NCI-H1092 treated with DMSO at 0.1 percent for 48 hours (cell line): ENCODE measurements at places on chromosomes 12 and 14.

DNA sequence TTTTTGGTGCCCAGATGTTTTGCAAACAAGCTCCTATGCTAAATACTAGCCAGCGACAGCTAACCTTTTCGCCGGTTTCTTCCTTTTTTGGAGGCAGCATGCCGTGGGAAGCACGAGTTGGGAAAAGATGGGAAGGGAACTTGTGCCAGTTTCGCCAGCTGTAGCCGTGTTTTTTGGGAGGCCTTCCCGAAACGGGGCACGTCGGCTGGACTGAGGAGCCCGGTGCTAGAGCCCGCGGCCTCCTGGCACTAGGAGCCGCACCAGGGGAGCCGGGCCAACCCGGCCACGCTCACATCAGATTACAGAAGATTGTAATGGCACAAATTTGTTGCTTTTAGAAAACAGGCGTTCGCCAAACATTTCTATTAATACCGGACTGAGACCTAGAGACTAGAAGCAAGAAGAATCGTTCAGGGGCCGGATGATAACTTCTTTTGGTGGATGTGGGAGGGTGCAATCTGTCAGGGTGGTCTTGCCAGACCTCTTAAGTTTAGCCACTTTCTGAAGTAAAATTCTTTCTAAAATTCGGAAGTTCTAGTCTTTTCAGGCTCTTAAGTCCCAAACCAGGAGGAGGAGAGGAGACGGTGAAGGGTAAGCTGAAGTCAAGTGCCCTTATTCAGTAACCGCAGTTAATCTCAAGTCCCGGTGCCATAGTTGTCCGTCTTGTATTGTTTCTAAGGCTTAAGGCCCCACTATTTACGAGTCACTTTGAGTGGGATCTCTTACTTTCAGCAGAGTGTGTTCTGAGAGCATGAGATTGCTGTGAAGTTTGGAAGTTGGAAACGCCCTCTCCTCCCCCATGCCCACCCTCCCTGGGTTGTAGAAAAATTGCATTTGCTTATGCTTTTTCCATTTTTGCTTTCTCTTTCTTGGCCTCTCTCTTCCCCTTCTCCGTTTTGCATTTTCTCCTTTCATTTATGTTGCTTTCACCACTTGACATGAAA is 1.3 kb downstream of the RASSF3 start:
- no peak for DNase-seq

GRCh38 chr14:98477935-98478334 is 794.1 kb downstream of the BCL11B start:
- DNase-seq: no peak

DNA sequence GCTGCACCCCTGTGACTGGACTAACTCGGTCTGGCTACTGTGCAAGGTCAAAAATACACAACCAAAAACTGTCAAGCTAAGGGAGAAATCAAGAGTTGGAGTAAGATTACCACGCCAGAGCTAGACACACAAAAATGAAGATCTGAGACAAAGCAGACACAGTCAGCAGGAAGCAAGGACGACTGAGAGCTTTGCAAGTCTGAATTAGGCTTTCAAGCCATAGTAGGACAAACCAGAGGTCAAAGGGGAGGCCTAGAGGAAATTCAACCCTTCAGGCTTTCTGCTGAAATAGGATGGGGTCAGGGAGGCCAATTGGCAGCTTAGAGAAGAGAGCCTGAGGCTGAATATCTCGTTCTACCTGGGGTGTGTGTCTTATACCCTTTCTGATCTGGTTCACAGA is 117.3 kb downstream of the LLPH start:
- DNase-seq: no peak

DNA sequence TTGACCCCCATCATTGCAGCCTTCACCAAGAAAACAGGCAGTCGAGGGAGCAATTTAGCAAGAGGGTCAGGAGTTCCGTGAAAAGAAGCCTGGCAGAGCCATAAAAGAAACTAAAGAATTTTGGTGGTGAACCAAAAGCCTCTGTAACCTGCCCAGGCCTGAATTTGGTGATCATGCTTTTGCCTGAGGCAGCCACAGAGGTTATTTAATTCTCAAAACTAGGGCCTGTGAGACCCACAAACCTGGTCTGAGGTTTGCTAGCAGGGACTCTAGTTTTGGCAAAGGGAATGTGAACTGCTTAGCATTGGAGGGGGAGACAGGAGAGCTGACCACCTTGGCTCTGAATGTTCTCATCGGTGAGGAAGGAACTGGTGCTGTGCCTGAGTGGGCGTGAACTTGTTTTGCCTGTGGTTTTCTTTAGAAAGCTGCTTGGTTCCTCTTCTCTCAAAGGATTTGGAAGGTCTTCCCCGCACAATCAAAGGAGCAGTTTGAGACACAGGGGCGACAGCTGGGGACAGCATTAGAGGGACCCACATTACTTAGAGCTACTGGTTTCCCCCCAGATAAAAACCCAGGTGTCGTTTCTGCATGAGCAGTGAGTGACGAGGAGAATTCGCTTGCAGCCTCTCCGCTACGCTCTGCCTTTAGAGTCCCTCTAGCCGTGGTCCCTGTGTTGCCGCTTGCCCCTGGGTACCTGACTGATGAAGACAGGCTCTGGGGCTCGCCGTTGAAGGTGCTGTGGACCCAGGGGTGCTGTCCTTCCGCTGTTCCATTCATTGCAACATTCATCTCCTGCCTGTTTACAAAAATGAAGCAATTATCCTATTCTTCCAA is 12.6 kb upstream of the WNT5B start:
- DNase-seq: no peak

DNA sequence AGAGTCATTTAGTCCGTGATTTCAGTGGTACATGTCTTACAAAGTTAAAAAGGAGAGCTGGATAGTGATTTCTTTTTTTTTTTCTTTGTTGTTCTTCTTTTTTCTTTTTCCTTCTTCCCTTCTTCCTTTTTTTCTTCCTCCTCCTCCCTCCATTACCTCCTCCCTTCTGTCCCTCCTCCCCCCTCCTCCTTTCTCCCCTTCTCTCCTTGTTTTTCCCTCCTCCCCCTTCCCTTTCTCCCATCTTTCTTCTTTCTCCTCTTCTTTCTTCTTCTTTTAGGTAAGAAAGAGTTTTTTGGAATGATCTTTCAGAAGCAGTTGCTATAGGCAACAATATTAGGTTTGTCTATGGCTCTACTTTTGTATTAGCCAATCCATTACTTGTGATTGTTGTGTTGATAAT is 368.6 kb downstream of the RAD51B start:
- DNase-seq: no peak

- no peak for DNase-seq
Measured at GRCh38 chr12:64556231-64556630, 54.1 kb upstream of the RASSF3 start.
